ENCODE measurements at places on chromosomes 5 and 9.

- DNase-seq = peak; percentile 53
Measured at GRCh38 chr5:134124289-134125038, 10.0 kb downstream of the TCF7 start.

DNA sequence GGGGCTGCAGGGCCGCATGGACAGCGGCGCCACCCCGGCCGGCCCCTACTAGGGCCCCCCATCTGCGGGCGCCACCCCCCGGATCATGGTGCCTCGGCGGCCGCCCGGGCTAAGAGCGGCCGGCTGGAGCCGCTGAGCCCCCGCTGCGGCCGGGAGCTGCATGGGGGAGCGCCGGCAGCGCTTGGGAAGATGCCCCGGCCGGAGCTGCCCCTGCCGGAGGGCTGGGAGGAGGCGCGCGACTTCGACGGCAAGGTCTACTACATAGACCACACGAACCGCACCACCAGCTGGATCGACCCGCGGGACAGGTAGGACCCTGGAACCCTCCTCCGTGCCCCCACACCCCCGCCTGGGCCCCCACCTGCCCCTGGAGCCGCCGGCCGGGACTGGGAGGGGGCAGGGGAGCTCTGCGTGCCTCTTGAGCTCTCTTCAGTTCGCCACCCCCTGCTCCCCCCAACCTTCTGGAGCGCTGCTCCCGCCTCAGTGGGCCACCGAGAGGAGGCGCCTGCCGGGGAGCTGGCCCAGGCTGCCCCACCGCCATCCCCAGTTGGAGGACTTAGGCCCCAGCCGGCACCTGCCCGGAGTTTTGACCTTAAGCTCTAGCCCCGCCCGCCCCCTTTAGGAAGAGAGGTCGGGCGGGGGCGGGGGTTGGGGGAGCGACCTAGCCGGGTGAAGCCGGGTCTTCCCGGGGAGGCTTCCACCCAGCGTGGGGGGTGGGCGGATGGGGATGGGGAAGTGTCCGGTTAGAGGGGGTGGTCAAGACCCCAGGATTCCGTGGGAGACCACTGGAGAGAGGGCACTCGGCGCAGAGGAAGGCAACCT is 730 bp downstream of the WWC1 start:
- DNase-seq = no peak

- no peak for DNase-seq
Measured at GRCh38 chr5:71537687-71538086, 49.5 kb upstream of the MCCC2 start.

DNA sequence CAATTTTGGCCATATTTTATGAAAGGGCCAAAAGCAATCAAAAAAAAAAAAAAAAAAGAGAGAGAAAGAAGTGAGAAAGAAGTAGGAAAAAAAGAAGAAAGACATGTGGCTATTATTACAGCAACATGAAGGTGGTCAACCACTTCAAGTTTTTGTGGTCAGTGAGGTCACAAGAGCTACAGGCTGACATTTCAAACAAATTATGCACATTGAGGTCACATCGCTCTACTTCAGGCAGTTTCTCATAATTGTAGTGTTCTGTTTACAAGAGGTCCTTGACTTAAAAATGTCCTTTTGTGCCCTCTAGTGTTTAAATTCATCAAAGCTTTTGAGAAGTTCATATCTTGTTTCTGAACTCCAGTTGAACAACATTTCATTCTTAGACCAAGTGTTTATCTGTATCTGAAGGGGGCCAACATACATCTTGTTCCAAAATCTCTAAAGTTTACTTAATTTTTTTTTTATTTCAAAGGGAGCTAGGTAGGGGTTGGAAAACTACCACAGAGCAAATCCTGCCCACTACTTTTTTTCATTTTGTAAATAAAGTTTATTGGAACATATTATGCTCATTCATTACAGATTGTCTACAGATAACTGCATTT is 513.1 kb downstream of the PDE4D start:
- DNase-seq = no peak

- no peak for DNase-seq
Measured at GRCh38 chr9:20601292-20601691, 21.0 kb downstream of the MLLT3 start.

DNA sequence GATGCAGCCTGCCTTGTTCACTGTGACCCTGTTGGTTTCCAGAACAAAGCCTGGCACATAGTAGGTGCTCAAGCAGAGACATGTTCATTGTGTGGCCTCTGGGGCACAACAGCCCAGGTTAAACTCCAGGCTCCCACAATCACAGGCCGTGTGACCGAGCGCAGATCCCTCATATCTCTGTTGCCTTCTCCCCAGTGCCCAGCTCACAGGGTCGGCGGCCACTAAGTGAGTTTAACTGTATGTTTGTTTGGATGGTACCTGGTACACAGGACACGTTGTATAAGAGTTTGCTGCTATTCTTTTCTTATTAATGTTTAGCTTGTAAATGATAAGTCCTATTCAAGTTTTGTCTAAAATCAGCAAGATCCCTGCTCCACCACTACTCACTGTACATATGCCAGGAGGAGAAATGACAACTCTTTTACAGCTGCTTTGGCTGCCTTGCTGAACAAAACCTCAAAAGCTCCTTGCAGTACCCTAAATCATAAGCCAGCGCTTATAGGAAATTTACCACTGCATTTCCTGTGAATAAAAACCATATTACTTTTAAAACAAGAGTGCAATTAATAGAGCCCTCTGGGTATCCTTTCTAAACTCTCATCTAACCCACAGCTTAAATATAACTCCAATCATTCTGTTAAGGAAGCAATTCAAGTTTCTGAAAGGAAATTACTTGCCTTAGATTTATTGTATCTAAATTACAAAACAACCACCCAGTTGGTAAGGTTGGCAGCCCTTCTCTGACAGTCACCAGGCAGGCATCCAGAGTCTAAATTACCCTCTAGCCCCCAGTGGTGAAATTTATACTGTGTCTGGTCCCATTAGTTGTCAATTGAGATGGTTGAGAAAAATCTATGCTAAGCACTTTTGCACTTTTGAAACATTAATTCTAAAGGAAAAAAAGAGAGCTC is 379.4 kb downstream of the SEMA5A start:
- DNase-seq = no peak

GRCh38 chr9:128634651-128635262 is 21.9 kb downstream of the DYNC2I2 start:
- DNase-seq = no peak

All from effector CD8-positive, alpha-beta T cell (primary cell).